ENCODE measurements at places on chromosomes 12 and 14.

- no peak for DNase-seq
Observed at GRCh38 chr12:119692997-119693396, 25.1 kb downstream of the PRKAB1 start.

DNA sequence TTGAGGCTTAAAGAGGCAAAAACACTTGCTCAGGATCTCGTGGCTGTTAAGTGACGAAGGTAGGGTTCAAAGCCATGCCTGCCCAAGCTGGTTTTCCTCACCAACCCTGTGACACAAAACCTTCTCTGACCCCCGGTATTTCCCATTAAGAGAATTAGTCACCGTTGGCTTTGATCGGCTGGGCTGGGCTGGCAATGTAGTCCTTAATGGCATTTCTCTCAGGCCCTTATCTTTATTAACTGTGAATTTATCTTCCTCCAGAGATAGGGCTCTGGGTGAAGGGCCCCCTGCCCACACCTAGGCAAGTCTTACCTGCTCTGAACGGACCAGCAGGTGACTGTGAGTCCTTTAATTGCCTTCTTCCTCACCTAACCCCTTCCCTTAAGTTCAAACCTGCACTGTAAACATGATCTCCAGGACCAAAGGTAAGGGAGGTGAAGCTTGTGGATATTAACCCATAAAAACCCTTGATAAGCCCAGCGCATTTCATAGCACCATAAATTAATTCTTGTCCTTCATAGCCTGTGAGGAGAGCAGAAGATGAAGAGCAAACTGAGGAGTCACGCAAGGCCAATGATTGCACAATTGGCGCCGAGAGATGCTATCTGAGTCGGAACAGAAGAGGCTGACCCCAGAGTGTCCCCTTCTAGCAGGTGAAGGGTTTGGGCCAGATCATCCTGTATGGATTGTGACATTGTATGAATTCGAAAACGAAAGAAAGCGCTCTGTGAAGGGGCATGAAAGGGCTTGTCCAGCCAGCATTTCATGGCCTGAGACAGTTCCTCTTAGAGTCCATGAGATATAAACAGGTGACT is 790.8 kb upstream of the TBX3 start:
- DNase-seq, result no peak

DNA sequence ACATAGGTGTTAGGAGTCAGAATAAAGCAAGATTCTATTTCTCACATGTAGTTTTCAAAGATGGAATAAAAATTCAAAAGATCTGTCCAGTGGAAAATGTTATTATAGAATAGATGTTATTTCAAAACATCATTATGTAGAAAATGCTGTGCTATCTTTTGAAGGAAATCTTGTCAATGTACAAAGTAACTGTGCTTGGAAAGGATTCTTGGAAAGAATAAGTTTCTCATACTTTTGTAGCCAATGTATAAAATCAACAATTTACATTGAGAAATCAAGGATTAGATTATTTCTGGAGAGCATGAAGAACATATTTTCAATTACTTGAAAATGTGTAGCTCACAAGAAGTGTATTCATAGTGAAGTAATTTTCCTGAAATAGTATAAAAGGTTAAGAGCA is 532.5 kb upstream of the MGAT4C start:
- no peak for DNase-seq

DNA sequence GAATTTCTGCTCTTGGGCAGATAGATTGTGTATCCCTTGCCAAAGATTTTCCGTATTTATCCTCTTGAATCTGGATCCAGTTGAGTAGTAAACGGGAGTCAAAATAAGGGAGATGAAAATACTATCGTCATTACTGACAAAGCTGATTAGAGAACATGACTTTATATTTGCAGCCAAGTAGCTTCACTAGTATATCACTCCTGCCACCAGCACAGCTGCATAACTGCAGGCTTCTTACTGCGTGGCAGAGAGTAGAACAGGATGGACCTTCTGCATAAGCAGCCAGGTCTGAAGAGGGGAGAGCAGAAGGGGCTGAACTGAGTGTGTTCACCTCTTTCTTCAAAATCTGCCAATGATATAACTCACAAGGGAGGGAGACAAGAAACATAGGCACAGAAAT is 283.7 kb downstream of the FBXL14 start:
- no peak for DNase-seq

- no peak for DNase-seq
Observed at GRCh38 chr12:3988519-3989217, 115.5 kb upstream of the PARP11 start.

DNA sequence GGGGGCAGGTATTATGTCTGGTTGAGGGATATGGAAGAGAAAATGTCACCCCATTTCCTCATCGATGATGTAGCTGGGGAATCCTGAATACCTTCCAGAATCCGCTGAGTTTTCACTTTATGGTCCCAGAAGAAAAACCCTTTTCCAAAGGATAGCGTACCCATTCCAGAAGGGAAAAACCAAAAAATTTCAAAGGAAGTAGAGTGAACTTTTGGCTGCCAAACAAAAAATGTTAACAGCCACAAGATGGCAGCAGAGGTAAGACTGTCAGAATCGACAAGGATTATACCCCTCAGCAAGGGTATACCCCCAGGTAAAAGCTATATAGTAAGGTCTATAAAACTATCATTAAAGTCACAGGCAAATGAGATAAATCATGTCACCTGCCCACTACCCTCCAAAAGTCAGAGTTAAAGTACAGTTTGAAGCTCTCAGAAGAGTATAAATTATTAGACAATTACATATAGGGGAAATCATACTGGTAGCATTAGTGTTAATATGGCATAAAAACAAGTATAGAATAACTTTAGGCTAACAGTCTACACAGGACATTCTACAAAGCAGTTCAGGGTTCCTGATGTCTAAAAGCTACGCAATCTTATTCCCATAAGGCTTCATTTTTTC is 18.0 kb downstream of the ACIN1 start:
- DNase-seq, result no peak

- no peak for DNase-seq
Observed at GRCh38 chr12:70070494-70071007, 172.7 kb upstream of the CNOT2 start.

- no peak for DNase-seq
Observed at GRCh38 chr14:37133284-37133913, 39.0 kb downstream of the SLC25A21 start.

DNA sequence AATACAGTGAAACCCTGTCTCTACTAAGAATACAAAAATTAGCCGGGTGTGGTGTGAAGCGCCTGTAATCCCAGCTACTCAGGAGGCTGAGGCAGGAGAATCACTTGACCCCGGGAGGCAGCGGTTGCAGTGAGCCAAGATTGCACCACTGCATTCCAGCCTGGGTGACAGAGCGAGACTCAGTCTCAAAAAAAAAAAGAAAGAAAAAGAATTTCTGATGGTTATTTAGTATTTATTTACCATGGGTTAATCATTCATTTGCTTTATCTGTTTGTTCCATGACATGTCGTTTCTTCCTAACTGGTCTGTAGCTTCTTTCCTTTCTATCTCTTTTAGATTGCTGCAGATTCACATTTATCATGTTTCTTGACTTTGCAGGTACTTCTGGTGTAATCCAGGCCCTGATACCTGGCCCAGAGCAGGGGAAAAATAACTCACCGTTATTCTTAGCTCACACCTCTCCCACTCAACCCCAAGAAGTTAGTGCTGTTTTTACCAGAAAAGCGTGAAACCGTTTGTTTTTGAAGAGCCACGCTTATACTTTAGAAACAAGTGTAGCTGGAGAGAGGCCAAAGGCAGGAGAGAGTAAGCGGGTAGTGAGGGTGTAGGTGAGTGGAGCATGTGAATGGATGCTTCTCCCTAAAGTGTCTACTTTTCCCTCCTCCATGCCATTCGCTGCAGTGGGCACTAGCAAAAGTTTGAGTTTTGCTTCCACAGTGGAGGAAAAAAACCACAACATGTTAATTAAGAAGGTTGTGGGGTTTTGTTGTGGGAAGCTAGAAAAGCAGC is 45.4 kb downstream of the SRGAP1 start:
- DNase-seq, result no peak

GRCh38 chr12:119456824-119457223 is 122.3 kb downstream of the CCDC60 start:
- DNase-seq, result no peak

DNA sequence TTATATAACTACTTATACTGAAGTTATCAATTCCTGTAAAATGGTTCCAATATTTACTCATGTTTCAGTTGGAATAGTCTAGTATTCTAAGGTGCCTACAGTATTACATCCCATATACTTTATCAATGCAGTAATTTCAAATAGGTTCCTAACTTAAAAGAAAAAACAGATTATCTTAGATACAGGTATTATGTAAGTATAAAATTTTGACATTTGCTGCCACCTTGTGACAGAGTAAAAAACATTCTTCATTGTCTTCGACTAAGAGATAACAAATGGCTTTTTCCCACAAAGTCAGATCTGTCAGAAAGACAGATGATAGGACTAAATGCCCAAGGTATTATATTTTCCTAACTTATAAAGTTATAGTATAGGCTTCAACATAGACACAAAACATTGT is 78.7 kb downstream of the TXNDC16 start:
- DNase-seq, result no peak

DNA sequence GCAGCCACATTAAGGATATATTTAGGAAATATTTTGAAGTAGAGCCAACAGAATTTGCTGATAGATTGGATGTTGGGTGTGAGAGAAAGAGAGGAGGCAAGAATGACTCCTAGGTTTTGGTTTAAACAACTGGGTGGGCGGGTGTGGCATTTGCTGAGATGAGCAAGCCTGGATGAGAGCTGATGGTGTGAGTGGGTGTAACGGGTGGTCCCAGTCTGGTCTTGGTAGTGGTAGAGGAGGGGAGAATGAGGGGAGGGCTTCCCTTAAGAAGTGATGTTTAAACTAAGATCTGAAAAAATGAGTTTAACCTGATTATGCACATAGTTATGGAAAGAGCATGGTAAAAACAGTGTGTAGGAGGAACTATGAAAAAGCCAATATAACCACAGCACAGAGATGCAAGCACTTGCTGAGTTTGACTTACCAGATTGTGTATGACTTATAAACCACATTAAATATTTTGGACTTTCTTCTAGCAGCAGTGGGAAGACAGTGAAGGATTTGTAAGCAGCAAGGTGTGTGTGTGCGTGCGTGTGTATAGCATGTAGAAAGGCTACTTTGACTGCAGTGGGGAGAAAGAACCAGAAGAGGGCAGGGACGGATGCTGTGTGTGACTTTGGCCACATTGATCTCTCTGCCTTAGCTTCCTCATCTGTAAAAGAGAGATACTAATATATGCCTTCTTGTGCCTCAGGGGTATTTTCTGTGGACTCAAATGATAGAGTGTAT is 139.7 kb downstream of the PRIMA1 start:
- DNase-seq, result no peak

- no peak for DNase-seq
Observed at GRCh38 chr12:103994235-103994634, 28.6 kb downstream of the TDG start.

- no peak for DNase-seq
Observed at GRCh38 chr12:53234271-53234914, 2.4 kb upstream of the RARG start.

DNA sequence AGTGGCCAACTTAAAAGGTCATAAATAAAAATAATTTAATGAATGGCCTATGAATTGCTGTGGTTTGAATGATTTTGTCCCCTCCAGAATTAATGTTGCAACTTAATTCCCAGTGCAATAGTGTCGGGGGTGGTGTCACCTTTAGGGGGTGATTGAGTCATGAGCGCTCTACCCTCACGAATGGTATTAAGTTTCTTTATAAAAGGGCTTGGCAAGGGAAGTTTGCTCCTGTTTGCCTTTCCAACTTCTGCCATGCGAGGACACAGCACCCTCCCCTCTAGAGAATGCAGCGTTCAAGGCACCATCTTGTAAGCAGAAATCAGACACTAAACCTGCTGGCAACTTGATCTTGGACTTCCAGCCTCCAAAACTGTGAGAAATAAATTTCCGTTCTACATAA is 253.3 kb downstream of the ATXN7L3B start:
- no peak for DNase-seq

- no peak for DNase-seq
Observed at GRCh38 chr12:87670448-87670847, 358.8 kb downstream of the C12orf50 start.

DNA sequence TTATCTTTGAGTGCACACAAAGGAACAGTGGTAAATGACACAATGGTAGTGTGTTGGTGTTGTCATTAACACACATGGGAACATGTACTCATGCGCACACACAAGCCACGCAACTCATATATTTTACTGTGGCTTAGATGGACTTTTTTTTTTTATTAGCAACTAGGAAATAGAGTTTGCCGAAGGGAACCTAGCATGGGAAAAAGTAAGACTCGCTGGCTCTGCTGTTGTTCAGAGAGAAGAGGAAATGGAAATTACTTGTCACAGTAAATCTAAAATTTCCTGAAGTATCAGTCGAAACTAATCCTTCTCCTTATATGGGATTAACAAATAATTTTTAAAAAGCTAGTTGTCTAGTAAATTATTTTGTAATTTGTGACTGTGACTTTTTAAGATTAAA is 33.7 kb upstream of the IL22 start:
- DNase-seq, result no peak

DNA sequence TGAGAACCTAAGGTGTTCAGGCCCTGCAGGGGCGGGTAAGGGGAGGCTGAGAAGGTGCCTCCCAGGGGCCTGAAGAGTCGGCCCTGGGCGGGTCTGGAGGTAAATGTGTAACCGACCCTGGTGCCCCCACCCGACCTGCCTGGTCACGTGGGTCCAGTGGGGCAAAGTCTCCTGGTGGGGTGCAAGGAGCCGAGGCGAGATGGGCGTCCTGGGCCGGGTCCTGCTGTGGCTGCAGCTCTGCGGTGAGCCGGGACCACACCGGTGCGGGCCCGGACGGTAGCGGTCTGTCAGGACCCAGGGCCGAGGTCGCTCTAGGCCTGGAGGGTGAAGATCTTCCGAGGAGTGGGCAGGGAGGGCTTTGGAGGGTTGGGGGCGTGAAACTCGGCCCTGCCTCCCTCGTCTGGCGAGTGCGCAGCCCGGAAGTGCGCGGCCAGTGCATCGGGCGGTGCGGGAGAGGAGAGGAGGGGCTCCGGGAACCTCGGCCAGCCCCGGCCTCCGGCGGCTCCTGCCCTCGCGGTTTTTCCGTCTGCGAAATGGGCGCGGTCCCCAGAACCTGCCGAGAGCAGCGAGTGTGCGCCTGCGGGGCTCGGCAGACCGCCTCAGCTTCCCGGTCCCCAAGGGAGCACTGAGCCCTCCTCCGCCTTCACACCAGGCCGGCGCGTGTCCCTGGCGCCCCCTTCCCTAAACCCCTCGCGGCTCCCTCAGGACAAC is at the start of gene AMN:
Gene AMN, plus strand, starts transcription at position 174 of the 711 bp plus-strand sequence. Its CDS starts 26 bp downstream, at position 200.
- no peak for DNase-seq

DNA sequence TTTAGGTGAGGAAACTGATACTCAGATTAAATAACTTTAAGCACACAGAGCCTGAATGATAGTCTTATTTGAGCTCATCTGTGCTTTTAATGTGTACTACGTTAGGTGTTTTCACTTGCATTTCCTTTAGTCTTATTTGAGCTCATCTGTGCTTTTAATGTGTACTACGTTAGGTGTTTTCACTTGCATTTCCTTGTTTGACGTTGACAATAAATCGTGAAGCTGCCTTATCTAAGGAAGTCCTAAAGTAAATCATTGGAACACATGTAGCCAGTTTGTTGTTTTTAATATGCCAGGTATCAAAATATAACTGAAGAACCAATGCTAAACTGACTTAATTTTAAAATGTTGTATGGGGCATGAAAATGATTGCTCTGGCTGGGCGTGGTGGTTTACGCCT is 2.0 kb downstream of the RAP1B start:
- no peak for DNase-seq
